Epithelial cell of esophagus (primary cell): ENCODE measurements at places on chromosomes 1 and 21.
A peak's percentile ranks its signal among the peaks of the same experiment; 100 is the strongest.

- DNase-seq: no peak
These were observed 12.1 kb upstream of the TFF1 start for GRCh38 chr21:42378418-42378817.

GRCh38 chr21:39196310-39196709 lies 13.1 kb upstream of the PSMG1 start:
- DNase-seq: no peak

DNA sequence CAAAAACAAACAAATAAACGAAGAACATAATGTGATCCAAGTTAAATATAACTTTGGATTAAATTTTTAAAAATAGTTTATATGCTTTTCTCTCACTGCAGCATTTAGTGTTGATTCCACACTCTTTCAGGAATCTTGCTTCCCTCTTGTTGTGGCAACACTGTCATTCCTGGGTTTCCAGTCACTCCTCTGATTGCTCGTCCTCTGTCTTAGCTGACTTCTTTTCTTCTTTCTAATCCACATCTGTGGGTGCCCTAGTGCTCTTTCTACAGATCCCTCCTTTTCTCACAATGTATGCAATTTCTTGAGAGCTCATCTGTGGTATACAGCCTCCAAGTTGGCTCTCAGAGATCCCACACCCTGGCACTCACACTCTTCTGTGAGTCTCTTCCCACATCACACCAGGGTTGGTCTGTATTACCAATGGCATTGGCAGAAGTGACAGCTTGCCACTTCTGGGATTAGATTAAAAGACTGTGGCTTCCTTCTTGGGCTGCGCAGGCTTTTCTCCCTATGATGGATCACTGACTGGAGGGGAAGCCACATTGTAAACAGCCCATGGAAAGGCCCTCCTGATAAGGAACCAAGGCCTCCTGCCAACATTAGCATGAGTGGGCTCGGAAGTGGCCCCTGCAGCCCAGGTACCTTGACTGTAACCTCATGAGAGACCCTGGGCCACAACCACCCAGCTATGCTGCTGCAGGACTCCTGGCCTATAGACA lies 11.5 kb upstream of the MYOC start:
- DNase-seq: no peak

GRCh38 chr21:27362249-27362648 lies 395.4 kb upstream of the ADAMTS5 start:
- peak; percentile 26 for DNase-seq

DNA sequence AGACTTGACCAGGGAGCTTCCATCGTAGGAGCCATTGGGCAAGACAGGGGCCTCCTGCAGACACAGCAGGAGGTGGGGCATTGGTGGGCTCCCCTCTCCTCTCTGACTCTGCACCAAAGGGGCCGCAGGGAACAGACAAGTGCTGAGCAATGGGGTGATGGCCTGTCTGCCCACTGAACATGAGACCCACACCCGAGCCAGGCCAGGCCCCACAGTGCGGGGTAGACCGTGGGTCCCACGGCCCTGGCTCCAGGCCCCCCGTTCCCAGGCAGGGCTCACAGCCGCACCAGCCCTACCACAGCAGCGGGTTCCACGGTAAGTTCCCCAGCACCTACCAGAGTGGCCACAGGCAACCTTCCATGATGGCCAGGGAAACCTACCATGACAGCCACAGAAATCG lies 45.9 kb downstream of the CHD5 start:
- no peak for DNase-seq

- DNase-seq: no peak
These were observed 116.0 kb upstream of the GUCA2B start for GRCh38 chr1:42037161-42037560.

- no peak for DNase-seq
These were observed 99.4 kb downstream of the TSEN15 start for GRCh38 chr1:184150776-184151531.

GRCh38 chr21:29299916-29300806 lies 1.4 kb downstream of the BACH1 start:
- DNase-seq: peak; percentile 98

DNA sequence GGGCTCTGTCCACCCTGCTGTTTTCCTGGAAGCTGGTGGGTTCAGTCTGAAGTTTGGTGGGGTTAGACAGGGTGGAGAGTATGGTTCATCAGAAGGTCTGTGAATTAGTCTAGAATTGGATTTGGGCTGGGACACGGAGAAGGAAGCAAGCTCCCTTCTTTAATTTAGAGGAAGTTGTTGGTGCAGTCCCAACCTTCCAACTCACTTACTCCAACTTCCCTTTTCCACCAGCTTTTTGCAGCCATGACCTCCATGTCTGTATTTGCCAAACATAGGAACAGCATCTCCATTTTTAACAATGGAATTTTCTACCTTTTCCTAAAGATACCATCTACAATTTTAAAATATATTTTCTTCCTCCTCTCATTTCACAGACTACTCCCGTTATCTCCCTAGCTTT lies 28.5 kb upstream of the PRELP start:
- DNase-seq: no peak
